ENCODE measurements at places on chromosomes 3 and 15.

DNA sequence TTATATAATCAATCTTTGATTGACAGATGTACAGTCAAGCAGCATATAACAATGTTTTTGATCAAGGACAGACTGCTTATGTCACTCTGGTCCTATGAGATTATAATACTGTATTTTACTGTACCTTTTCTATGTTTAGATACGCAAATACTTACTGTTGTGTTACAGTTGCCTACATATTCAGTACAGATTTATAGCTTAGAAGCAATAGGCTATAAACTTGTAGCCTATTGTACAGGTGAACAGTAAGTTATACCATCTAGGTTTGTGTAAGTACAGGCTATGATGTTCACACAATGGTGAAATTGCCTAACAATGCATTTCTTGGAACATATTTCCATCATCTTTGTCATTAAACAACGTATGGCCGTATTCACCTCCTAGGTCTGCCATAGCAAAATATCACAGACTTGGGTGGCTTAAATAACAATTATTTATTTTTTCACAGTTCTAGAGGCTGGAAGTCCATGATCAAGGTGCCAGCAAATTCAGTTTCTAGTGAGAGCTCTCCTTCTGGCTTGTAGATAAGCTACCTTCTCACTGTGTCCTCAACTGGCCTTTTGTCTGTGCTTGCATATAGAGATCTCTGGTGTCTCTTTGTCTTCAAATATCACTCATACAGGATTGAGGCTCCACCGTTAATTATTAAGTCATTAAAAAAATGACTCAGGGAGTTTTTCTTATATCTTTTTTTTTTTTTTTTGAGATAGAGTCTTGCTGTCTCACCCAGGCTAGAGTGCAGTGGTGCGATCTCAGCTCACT, 89.1 kb downstream of the EBLN2 start:
- no peak for DNase-seq

GRCh38 chr3:10352146-10352911, 31.4 kb upstream of the SEC13 start:
- no peak for DNase-seq

DNA sequence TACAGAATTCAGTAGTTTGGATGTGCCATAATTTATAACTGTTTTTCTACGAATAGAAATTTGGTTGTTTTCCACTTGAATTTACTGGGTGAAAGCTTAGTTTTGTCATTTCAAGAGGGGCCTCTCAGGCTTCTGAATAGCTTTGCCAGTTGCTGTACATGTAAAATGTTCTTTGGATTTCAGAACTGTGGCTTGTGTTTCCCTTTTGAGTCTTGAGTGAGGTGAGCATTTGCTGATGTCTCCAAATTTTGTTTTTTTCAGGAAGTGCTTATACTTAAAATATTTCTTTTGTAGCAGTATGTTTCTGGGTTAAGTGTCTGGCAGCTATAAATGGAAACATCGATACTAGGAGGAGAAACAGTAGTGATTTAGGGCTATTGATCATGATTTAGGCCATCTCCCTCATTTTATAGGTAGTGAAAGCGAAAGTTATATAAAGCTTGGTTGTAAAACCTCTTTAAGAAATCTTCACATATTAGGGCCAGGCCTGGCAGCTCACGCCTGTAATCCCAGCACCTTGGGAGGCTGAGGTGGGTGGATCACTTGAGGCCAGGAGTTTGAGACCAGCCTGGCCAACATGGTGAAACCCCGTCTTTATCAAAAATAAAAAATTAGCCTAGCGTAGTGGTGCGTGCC, 9.2 kb upstream of the TRAK1 start:
- no peak for DNase-seq

- DNase-seq: no peak
Observed at GRCh38 chr15:49674370-49674769, 53.5 kb downstream of the DTWD1 start.

DNA sequence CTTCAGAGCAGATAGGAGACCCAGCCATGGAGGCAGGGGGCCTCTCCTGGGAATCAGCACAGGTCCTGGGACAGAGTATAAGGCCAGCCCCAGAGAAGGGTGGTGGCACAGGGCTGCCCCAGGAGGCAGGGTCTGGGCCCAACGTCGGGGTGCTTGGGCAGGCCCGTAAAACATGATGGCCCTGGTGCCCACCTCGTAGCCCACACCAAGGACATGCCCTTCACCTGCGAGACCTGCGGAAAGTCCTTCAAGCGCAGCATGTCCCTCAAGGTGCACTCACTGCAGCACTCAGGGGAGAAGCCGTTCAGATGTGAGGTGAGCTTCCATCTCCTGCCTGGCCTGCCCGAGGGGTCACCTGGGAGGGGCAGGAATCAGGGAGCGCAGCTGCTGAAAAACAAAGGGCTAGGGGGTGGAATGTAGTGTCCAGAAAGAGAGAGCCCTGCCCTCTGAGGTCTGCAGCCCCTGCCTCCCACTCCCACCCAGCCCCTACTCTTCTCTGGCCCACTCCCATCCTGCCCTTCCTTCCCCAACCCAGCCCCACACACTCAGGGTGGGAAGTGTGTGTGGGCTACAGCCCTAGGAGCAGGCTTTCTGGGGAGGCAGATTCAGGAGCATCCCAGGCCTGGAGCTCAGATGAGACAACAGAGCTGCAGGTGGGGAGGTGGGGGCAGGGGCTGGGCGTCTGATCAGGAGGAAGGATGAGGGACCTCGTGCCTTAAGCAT, 9.5 kb downstream of the ZBTB47 start:
- DNase-seq: no peak

DNA sequence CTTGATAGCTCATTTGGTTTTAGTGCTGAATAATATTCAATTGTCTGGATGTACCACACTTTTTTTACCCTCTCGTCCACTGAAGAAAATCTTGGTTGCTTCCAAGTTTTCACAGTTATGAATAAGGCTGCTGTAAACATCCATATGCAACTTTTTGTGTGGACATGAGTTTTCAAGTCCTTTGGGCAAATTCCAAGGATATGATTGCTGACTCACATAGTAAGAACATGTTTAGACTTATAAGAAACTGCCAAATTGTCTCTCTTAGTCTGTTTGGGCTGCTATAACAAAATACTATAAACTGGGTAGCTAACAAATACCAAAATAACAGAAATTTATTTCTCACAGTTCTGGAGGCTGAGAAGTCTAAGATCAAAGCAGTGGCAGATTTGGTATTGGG, 59.5 kb upstream of the TNFSF10 start:
- no peak for DNase-seq

- DNase-seq: no peak
Observed at GRCh38 chr3:115628075-115628412, 4.7 kb downstream of the GAP43 start.

- DNase-seq: no peak
Observed at GRCh38 chr3:4771243-4771642, 208.0 kb upstream of the BHLHE40 start.

DNA sequence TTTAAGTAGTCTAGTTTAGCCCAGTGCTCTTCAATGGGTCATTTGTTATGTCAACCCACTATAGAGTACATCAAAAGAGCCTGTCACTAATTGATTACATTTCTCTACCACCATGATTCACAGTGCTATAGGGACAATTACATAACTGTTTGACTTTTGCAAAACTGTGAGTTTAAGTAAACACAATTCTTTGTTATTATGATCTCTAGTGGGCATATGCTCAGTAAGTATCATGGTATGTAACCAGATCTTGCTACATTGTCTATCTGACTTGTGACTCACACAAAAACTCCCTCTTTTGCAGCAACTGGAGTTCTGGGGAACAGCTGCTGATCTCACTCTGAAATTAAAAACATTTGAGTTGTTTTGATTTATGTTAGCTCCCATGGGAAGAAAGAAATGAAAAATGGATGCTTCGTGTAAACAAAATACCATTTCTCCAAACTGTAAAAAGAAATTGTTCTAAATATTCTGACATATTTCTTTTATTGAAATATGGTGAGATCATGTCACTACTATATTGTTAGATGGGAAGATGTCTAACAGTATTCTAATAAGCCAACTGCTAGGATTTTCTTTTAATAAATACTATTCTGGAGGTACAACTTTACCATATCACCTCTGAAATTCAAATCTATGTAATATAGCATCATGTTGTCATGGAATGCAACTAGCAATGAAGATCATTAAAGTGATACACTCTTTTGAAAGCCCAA, 470.4 kb downstream of the ROBO1 start:
- no peak for DNase-seq

DNA sequence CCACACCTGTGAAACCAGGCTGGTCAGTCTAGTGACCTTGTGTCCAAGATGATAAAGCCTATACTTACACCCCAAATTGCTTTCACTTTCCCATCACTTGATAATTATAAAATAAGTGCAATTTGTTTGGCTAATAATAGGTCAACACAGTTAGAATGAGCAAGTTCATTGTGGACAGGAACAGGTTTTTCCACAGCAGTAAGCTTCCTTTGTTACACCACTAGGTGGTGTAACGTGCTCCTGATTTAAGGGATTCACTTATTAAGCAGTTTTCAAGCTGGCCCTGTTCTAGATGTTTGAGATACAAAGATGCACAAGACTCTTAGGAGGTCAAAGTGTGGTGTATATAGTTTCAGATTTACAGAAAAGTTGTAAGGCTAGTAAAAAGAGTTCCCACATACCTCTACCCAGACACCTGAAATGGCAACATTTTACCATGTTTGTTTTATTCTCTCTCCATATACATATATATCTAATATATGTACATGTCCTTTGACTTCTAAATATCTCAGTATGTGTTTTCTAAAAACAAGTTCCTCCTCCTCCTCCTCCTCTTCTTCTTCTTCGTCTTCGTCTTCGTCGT, 6.8 kb upstream of the MFSD1 start:
- DNase-seq: no peak

- DNase-seq: no peak
Observed at GRCh38 chr3:39978308-39978707, 168.9 kb downstream of the MYRIP start.

DNA sequence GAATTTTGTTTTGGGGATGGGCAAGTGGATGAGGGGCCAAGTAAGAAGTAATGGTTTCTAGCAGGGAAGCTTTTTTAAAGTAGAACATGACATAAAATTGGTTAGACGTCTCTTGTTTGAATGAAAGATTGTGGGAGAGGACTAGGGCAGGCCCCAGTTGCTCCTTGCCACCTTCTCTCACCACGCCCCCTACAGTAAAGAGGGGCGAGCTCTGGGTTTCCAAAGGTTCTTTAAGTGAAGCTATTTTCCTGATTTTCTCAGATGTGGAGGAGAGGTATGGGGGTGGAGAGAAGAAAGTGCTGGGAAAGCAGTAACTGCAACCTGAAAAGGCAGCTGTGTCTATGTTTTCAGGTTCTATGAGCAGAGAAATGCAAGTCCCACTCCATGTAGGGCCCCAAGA, 32.6 kb upstream of the SKIL start:
- DNase-seq: no peak

- DNase-seq: no peak
Observed at GRCh38 chr3:79564192-79564591, 203.6 kb downstream of the ROBO1 start.

DNA sequence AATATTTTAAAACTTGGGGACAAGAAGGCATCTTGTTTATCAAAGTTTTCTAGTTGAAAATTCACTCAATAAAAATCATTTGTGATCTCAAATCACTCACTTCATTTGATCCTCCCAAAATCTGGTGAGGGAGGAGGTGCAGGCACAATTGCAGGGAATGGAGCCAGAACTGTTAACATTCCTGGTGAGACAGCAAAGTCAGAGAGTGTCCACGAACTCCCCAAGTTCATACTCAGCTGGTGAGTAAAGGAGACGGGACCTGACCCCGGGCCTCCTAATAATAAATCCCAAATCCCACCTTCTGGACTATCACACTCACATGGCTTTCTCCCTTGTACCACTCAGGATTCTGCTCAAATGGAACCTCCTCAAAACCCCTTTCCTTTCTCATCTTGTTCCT, 252.3 kb upstream of the LRTM1 start:
- no peak for DNase-seq

- no peak for DNase-seq
Observed at GRCh38 chr3:128559486-128560225, 66.7 kb upstream of the GATA2 start.

- no peak for DNase-seq
Observed at GRCh38 chr15:58332676-58333400, 99.0 kb upstream of the LIPC start.

GRCh38 chr3:9249273-9250192, at the start of gene SRGAP3:
SRGAP3 (minus strand) TSS chr3:9249646; CDS start chr3:9248951, 695 bp downstream.
- peak; percentile 66 for DNase-seq

DNA sequence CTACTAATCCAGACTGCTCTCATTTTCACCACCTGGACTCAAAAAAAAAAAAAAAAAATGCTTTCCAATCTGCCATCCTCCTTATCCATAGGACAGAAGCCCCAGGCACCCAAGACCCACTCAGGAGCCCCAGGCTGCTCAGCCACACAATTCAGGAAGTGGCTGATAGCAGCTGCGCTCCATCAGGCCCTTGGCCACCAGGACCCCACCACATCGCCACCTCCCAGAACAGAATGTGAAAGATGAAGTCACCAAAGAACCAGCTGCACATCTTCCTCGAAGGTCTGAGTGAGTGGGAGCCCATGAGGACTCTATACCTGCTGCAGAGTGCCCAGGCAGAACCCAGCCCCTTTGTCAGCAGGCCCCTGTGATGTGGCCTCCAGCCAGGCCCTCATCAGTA, 19.5 kb downstream of the POC1A start:
- DNase-seq: no peak

- no peak for DNase-seq
Observed at GRCh38 chr3:149020839-149021252, 29.5 kb downstream of the GYG1 start.

- no peak for DNase-seq
Observed at GRCh38 chr3:62553811-62554210, 180.5 kb upstream of the FEZF2 start.

GRCh38 chr3:86865506-86865905, 125.4 kb downstream of the VGLL3 start:
- no peak for DNase-seq
